Activated naive CD4-positive, alpha-beta T cell treated with anti-CD3 and anti-CD28 coated beads for 36 hours (primary cell): ENCODE measurements at places on chromosomes 5 and 9. TPM values are rescaled to one million over a fixed set of nuclear protein-coding genes. Genes with fewer than 3 reads are reported as not detected.

FGD3 gene
- total RNA-seq = 57.7 TPM

- no peak for DNase-seq
These were observed 2.6 kb downstream of the IRF1 start for GRCh38 chr5:132487841-132488555.

- no peak for DNase-seq
These were observed 254 bp downstream of the STRBP start for GRCh38 chr9:123268199-123268464.

DNA sequence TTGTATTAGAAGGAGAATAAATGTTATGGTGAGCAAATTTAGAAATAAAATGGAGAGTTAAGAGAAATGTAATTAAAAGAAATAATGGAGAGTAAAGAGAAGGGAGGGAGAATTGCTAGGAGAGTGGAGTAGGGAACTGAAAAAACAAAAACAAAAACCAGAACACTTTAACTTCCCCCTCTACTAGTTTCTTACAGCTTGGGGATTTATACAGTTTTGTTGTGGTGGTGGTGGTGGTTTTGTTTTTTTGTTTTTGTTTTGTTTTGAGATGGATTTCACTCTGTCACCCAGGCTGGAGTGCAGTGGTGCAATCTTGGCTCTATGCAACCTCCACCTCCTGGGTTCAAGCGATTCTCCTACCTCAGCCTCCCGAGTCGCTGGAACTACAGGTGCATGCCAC is 322.4 kb downstream of the TMEM167A start:
- no peak for DNase-seq

GRCh38 chr9:8652255-8652654 is 852.7 kb upstream of the DMAC1 start:
- DNase-seq = no peak

GRCh38 chr5:72301557-72301956 is 18.5 kb downstream of the MRPS27 start:
- no peak for DNase-seq
